ENCODE measurements at places on chromosomes 16 and 17.

DNA sequence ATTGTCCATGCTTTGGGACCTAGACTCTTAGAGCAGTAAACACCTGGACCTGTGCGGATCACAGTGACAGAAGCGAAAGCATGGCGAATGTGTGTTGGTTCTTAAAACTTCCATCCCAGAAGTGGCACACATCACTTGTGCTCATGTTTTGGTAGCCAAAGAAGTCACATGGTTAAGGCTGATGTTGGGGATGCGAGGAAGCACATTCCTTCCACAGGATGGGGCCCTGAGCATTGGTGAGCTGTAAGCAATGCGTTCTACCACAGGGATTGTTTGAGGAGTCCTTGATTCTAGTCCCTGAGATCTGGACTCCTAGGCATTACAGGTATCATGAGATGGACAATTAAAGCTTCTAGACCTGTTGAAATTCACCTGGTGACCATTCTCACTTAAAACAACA, 375.9 kb downstream of the UTP18 start:
- no peak for DNase-seq

- no peak for DNase-seq
Observed at GRCh38 chr17:43308999-43309398, 75.2 kb upstream of the RNU2-1 start.

DNA sequence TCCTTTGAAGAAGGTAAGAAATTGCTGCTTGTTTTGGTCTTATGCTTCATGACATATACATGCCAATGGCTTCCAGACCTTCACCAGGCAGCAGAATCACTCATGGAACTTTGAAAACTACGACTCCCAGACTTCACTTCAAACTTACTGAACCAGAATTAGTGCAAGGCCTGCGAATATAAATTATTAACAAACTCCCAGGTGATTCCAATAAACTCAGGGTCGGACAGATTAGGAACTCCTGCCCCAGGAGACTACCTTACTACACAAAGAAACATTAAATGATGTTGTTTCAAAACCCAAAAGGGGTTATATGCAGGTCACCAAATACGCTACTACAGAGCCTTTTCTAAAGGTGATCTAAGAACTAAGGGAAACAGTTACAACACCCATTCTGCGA, 20.4 kb downstream of the PSME3IP1 start:
- no peak for DNase-seq

DNA sequence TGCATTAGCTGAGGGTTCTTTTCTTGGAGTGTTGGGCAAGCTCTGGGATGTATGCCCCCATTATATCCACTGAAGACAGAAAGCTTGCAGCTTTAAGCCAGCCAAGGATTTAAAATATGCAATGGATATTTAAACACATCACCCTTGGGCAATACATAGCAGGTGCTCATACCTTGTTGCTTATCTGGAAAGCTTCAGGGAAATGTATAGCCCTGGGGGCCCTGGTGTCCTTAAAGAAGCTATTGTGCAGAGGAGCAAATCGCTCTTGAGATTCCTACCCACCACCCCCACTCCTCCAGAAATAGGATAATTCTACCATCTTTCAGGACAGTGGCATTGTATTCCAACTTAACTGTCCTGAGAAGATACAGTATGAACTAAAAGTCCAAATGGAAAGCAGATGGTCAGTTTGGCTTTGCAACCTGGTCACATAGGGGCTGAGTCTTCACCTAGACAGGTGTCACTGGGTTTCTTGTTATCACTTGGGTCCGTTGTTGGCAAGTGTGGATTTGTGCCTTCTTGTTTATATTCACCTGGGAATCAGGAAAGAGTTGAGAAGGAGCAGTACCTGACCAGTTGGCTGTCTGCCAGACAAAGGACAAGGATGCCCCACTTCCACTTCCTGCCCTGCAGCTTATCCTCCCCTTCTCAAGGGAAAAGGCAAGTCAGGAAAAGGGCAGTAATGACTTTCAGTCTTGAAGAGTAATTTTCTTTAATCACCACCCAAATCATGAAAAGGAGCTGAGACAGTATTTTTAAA, 3.4 kb downstream of the ANKRD40CL start:
- DNase-seq, result peak; percentile 7

- no peak for DNase-seq
Observed at GRCh38 chr17:31907342-31907962, 5.9 kb upstream of the UTP6 start.

- no peak for DNase-seq
Observed at GRCh38 chr17:17928398-17929287, 43.6 kb downstream of the TOM1L2 start.

DNA sequence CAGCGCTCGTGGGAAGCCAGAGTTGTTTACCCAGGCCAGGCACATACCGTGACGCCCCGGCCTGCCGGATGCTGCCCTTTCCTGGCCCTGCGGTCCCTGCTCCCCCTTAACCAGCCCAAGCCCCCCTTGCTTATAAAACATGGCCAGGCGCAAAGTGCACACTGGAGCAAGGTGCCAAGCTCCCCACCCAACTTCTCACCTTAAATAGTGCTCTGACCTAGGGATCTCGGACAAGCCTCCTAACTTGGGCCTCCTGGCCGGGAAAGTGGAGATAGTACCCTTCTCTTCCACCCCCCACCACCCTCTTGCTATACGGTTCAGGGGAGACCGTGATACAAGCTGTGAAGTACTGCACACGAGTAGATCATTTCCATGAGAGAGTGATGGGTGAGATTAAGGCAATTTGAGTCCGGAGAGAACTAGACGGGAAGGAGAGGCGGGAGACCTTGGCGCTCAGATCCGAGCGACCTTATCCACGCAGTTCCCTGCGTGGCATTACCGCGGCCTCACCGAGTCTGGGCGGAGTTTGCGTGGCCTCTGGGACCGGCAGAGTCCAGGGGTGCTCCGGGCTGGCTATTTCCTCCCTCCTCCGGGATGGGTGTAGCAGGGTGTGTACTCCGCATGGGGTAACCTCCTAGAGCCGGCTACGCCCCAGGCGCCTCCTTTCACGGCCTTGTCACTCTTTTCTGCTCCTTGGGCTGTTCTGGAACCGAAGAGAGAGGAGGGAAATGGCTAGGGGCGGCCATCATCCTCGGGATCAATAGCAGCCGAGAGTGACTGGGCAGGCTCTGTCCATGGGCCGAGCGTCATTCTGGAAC, 4.4 kb upstream of the LHX1 start:
- DNase-seq, result no peak

- DNase-seq, result no peak
Observed at GRCh38 chr17:48930435-48930873, 14.2 kb downstream of the SNF8 start.

GRCh38 chr16:54720259-54720658, 210.4 kb upstream of the IRX5 start:
- no peak for DNase-seq

DNA sequence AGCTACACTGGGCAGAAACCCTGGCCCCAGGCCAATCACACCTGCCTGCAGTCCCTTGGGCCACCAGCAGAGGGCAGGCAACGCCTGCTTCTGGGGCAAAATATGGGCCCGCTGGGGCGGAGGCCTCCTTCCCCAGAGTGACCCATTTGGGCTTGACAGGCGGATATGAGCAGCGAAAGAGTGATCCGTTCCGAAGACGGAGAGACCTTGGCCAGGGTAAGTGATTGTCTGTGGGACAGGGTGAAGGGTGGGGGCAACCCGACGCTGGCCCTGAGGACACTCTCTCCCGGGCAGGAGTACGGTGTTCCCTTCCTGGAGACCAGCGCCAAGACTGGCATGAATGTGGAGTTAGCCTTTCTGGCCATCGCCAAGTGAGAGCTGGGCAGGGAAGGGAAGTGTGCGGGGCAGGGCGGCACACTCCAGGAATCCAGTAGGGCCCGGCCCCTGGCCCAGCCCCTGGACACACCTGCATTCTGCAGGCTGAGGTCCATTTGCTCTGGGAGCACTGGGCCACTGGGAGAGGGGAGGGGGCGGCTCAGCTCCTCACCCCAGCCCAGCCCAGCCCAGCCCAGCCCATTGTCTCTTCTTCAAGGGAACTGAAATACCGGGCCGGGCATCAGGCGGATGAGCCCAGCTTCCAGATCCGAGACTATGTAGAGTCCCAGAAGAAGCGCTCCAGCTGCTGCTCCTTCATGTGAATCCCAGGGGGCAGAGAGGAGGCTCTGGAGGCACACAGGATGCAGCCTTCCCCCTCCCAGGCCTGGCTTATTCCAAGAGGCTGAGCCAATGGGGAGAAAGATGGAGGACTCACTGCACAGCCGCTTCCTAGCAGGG, 3.5 kb upstream of the NHERF1 start:
- DNase-seq, result peak; percentile 72

DNA sequence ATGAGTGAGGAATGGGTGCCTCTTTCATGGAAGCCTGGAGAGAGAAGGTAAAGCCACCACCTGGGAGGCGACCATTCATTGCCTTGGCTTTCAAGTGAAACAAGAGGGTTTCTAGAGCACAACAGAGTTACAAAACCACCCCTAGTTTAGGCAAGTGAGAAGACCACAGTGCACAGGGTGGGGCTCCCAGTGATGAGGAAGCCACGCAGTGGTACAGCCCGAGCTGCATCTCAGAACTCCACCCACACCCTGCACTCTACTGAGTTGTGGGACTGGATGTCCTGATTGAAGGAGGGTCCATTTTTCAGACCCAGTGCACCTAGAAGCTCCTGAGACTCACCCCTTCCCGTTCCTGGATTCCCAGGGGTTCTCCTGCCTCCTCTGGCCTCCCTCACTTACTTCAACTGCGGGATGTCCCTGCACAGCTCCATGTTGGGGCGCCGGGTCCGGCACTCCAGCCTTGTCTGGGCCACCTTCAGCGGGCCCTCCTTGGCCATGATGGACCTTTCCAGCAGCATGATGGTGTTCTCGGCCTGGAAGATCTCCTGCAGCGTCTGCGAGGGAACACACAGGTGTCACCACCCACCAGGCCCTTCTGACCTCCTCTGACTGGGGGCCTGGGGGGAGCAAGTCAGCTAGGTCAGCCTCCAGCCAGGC, 55.1 kb upstream of the EMP2 start:
- DNase-seq, result no peak

- DNase-seq, result no peak
Observed at GRCh38 chr17:80803451-80804428, 187.9 kb upstream of the CHMP6 start.

- DNase-seq, result no peak
Observed at GRCh38 chr16:17459903-17460521, 10.7 kb downstream of the XYLT1 start.

- no peak for DNase-seq
Observed at GRCh38 chr17:19457830-19458271, 46.8 kb downstream of the RNF112 start.

DNA sequence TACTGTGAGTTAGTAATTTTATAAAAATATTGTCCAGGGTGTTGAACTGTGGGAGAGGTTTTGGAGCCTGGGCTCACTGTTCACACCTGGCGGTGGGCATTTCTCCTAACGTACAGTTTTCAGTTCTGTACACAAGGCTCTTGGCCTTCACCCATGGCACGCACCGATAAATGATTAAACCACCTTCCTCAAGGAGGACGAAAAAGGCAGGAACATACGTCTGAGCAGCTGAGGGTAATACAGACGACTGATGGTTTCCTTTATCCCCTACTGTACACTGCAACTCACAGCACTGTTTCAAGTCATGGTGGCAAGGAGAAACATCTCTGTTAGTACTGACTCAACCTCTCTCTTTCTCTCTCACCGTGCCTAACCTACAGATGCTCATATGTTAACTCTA, 1.4 kb upstream of the ST6GALNAC1 start:
- no peak for DNase-seq

GRCh38 chr17:32546031-32546444, 59.2 kb downstream of the CDK5R1 start:
- DNase-seq, result peak; percentile 92

DNA sequence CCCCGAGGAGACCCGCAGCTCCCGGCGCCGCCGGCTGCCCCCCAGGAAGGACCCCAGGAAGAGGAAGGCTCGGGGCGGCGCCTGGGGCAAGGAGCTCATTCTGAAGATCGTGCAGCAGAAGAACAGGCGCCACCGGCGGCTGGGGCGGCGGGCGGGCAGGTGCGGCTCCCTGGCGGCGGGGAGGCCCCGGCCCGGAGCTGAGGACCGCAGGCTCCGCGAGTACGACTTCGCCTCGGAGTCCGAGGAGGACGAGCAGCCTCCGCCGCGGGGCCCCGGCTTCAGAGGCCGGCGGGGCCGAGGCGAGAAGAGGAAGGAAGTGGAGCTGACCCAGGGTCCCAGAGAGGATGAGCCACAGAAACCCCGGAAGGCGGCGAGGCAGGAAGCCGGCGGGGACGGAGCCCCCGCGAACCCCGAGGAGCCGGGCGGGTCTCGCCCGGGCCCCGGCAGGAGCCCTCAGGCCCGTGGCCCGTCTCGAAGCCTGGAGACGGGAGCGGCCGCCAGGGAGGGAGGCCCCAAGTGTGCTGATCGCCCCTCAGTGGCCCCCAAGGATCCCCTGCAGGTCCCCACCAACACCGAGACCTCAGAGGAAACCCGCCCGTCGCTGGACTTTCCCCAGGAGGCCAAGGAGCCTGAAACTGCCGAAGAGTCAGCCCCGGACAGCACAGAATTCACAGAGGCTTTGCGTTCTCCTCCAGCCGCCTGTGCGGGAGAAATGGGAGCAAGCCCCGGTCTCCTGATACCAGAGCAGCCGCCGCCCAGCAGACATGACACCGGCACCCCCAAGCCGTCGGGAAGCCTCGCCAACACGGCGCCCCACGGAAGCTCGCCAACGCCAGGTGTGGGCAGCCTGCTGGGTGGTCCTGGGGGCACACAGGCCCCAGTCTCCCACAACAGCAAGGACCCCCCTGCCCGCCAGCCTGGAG, 22.3 kb upstream of the ZFPM1 start:
- DNase-seq, result peak; percentile 42

DNA sequence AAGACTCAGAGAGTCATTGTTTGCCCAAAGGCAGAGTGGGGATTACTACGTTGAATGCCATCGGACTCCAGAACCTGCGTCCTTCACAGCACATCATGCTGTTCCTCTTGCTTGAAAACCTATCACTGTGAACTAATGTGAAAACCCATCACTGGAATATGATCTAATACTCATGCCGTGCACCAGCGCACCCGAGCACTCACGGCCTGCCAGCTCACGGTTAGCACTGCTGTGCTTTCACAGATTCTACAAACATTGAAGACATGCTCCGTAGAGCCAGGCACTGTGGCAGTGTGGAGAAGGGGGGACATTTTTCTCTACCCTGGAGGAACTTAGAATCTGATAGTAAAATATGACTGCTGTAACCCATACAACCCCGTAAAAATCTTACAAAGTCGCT, 350.4 kb downstream of the C16orf95 start:
- DNase-seq, result no peak

DNA sequence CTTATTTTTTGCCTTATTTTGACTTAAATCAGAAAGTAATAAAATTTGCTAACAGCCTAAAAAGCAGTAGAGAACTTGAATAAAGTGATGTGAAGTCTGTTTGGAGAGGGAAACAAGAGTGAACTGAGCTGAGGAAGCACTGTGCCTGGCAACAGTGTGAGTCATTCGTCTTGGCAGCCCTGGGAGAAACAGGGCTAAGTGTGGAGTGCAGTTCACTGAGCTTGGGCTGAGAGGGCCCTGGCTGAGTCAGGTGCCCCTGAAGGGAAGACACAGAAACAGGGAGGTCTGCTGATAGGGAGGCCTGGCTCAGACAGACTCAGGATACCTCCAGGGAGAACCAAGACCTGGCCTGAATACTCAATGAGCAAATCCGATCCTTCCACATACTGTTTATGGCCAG, 132.1 kb downstream of the HS3ST4 start:
- DNase-seq, result no peak

All from NCI-H1417 (cell line).